ENCODE measurements at places on chromosomes 7 and 10. TPM values are rescaled to one million over a fixed set of nuclear protein-coding genes. Genes with fewer than 3 reads are reported as not detected.

Gene ASAH2B
- total RNA-seq: 6.2 TPM

Gene CALHM3
- not detected for total RNA-seq

Gene GPR37
- 2.9 TPM for total RNA-seq

Gene TMEM236
- total RNA-seq: 0.07 TPM

Gene TUBB8
- not detected for total RNA-seq

Gene HTR7
- total RNA-seq: 23.2 TPM

Gene CDC14C
- 0.07 TPM for total RNA-seq

Measured in nasal cavity respiratory epithelium epithelial cell of viscerocranial mucosa (primary cell).